ENCODE measurements at places on chromosomes 3 and 15. TPM values are rescaled to one million over a fixed set of nuclear protein-coding genes. Genes with fewer than 3 reads are reported as not detected.

Gene PYGO1
- total RNA-seq, result not detected

DNA sequence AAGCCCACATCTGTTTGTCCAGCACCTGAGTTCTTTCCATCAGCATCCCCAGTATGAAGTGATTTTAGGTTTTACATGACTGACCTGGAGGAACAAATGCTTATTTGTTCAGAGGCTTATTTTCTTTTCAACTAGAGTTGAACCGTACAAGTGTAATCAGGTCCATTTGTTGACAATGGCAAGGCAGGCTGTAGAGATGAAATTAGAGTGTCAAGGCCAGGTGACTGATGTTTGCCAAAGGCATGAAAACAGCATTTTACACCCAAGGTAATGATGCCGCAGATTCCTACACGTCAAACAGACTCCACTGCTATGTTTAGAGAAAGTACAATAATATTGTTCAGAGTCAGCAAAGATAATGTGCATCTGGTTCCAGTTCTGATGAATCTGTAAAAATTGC lies 96.5 kb downstream of the KCNAB1 start:
- no peak overlapping the region for H3K4me3 ChIP-seq
- DNase-seq, result no peak
- H3K27me3 ChIP-seq, result no peaks in the 10 kb centered on the region

GRCh38 chr3:29559741-29560465 lies 279.0 kb downstream of the RBMS3 start:
- H3K4me1 ChIP-seq, result no peaks in the 10 kb centered on the region
- H3K27me3 ChIP-seq, result no peaks in the 10 kb centered on the region
- no peak for DNase-seq
- no peaks in the 10 kb centered on the region for H3K36me3 ChIP-seq
- H3K27ac ChIP-seq, result no peak overlapping the region

- H3K27me3 ChIP-seq, result no peaks in the 10 kb centered on the region
- no peak overlapping the region for H3K4me3 ChIP-seq
- H3K36me3 ChIP-seq, result no peaks in the 10 kb centered on the region
- no peaks in the 10 kb centered on the region for H3K4me1 ChIP-seq
Measured at GRCh38 chr3:146589899-146590508, 15.1 kb downstream of the PLSCR5 start.

DNA sequence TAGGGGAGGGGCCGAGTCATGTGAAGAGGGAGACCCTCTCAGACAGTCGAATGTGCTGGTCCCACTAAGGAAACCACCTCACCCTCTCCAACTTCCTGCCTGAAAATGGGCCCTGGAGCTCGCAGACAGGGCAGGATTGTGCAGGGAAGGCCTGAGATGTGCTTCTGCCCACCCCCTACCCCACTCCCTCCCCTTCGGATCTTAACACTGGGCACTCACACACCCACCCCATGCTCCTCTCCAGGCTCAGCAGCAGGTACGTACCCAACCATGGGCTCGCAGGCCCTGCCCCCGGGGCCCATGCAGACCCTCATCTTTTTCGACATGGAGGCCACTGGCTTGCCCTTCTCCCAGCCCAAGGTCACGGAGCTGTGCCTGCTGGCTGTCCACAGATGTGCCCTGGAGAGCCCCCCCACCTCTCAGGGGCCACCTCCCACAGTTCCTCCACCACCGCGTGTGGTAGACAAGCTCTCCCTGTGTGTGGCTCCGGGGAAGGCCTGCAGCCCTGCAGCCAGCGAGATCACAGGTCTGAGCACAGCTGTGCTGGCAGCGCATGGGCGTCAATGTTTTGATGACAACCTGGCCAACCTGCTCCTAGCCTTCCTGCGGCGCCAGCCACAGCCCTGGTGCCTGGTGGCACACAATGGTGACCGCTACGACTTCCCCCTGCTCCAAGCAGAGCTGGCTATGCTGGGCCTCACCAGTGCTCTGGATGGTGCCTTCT lies 20.0 kb downstream of the ATRIP start:
- H3K27me3 ChIP-seq, result no peaks in the 10 kb centered on the region
- peaks cover 30% of the 10 kb centered on the region for H3K36me3 ChIP-seq
- peak overlapping the region; percentile 94 for H3K27ac ChIP-seq
- H3K4me3 ChIP-seq, result peak overlapping the region; percentile 78

DNA sequence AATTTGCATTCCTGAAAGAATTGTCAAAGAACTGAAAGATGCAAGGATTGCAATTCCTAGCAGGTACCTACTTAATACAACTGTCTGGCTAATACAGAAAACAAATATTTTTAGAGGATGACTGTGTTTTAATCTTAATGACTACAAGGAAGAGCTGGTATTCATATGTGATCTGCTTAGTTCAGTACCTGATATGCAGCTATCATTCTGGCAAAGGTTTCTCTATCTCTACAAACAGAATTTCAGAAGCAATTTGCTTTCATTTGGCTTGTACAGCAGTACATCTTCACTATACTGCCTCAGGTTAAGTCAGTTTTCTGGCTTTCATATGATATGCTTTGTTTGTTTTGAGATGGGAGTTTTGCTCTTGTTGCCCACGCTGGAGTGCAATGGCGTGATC lies 51.3 kb downstream of the TBL1XR1 start:
- no peaks in the 10 kb centered on the region for H3K27me3 ChIP-seq
- H3K4me3 ChIP-seq, result peak overlapping the region; percentile 79
- DNase-seq, result peak; percentile 42
- H3K36me3 ChIP-seq, result no peaks in the 10 kb centered on the region

Gene GALNT15
- not detected for total RNA-seq

DNA sequence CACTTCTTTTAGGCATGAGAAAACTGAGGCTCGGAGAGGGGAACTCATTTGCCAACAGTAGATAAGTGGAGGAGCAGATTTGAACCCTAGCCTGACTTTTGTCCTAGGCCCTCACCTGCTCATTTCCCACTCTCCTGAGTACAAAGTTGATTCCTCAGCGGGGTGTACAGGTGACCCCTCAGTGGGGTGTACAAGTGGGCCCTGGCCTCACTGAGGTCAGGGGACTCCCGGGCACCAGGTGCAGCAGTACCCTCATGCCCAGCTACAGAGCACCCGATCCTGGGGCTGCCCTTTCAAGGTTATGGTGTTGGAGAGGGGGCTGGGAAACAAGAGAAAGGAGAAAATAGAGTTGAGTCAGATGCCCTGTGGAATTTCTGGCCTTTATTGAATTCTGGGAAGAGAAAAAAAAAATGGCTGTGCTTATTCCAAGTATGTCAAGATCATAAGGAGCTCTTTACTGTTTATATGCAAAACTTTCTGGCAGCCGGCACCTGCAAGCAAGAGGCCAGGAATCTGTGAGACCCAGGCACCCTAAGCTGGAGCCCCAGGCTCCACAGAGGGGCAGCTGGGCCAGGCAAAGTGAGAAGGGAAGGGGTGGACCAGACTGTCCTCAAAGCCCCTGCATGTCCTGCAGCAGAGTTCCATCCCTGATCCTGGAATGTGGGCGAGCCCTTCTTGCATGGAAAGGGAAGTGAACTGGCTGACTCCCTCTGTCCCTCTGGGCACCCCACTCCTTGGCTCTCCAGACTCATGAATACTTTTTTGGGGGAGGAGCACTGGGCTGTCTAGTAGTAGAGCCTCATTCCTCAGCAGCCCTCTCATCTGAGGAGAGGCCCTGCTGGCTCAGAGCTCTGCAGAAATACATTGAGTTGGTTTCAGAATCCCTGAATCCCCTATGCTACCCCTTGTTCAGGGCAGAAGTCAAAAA lies 43.1 kb downstream of the AMOTL2 start:
- H3K36me3 ChIP-seq, result no peaks in the 10 kb centered on the region
- H3K4me1 ChIP-seq, result no peaks in the 10 kb centered on the region

DNA sequence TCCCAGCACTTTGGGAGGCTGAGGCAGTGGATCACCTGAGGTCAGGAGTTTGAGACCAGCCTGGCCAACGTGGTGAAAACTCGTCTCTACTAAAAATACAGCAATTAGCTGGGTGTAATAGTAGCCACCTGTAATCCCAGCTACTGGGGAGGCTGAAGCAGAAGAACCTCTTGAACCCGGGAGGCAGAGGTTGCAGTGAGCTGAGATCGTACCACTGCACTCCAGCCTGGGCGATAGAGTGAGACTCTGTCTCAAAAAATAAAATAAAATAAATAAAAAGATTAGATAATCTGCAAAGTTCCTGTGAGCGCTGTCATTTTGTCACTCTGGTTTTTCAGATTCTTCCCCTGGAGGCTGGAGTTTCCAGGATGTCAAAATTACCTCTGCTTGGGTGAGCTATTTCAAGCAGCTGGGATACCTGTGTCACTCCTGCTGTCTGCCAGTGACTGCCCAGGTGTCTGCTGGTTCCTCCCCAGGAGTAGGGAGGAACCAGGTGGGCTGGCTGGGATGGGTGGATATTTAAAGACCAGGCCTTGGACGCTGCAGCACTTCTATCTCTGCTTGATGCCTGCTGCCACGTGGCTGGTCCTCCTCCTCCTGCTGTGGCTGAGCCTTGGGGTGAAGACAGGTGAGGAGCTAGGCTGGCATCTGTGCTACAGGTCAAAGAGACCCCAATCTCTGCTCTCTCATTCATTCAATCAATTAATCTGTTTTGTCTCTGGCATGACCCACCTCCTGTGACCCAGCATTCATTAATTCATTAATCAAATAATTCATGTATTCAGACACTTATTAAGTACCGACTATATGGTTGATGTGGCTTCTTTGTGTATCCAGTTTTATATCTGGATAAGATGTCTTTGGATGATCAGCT lies 19.5 kb upstream of the MUC20 start:
- H3K4me3 ChIP-seq, result no peak overlapping the region
- no peaks in the 10 kb centered on the region for H3K4me1 ChIP-seq
- no peak for DNase-seq
- H3K27me3 ChIP-seq, result no peaks in the 10 kb centered on the region
- H3K36me3 ChIP-seq, result peaks cover 3% of the 10 kb centered on the region
- no peak overlapping the region for H3K27ac ChIP-seq

DNA sequence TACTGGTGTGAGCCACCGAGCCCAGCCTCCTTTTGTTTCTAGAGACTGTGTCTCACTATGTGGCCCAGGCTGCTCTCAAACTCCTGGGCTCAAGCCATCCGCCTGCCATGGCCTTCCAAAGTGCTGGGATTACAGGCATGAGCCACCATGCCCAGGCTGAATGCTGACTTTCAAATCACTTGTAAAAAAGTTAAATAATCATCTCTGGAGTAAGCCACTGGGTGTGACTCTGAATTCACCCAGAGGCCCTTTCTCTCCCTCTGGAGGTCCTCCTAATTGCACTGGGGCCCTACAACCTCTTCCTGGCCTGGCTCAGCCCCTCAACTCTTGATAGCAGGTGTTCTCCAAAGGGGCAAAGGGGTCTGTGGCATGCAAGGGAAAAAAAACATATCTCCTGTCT lies 54.8 kb downstream of the MEGF11 start:
- H3K4me1 ChIP-seq, result no peaks in the 10 kb centered on the region
- no peaks in the 10 kb centered on the region for H3K36me3 ChIP-seq
- H3K27me3 ChIP-seq, result no peaks in the 10 kb centered on the region
- no peak for DNase-seq

Gene RTF1
- total RNA-seq, result 51.5 TPM

DNA sequence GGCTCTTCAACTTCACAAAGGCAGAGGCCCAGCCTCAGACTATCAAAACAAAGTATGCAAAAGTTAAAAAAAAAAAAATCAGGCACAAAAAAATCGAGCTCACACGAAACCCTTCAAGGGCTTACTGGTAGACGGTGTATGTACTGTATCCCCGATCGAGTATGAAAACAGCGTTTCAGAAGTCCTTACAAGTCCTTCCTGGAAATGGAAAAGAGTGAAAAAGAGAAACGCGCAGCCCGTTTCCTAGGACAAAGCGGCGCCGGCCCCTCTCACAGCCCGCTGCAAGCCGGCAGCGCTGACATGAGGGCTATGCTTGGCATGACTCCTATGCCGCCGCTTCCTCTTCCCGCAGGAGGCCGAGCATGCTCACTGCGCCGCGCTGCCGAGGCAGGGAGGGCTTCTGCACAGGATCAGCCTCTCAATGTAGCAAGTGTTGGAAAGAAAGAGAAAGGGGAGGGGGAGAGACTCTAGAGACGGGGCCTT lies at the start of gene VGLL4:
Gene VGLL4, minus strand, starts transcription at position 311 of the 483 bp plus-strand sequence. CDS start 397 bp downstream, outside the sequence.
- peak within 1 kb of the TSS; percentile 97 for H3K4me3 ChIP-seq
- no peaks in the 10 kb centered on the region for H3K36me3 ChIP-seq
- H3K4me1 ChIP-seq, result peaks cover 27% of the 10 kb centered on the region
- no peaks in the 10 kb centered on the region for H3K27me3 ChIP-seq
- peak; percentile 43 for DNase-seq

- no peak overlapping the region for H3K27ac ChIP-seq
- no peak overlapping the region for H3K4me3 ChIP-seq
- no peak for DNase-seq
- no peaks in the 10 kb centered on the region for H3K36me3 ChIP-seq
Measured at GRCh38 chr15:79680720-79681119, 216.1 kb downstream of the MTHFS start.

Gene ESYT3
- total RNA-seq, result not detected

Gene TNNC1
- total RNA-seq, result 3.9 TPM

DNA sequence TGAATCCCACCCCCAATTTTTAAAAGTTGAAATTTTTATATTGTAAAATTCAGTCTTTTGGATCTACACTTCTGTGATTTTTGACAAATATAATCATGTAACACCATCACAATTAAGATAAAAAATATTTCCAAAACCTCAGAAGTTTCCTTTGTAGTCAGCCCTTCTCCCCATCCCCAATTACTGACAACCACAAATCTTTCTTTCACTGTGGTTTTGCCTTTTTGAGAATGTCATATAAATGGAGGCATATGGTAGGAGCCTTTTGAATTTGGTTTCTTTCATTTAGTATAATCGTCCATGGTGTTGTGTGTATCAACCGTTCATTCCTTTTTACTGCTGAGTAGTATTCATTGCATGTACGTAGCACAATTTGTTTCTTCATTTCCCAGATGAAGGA lies 7.9 kb upstream of the CILP start:
- H3K36me3 ChIP-seq, result no peaks in the 10 kb centered on the region
- no peak for DNase-seq
- no peaks in the 10 kb centered on the region for H3K27me3 ChIP-seq
- no peak overlapping the region for H3K4me3 ChIP-seq
- H3K27ac ChIP-seq, result no peak overlapping the region

Gene CHST2
- total RNA-seq, result 4.9 TPM

GRCh38 chr3:52696830-52697631 lies 8.6 kb downstream of the GLT8D1 start:
- peaks cover 67% of the 10 kb centered on the region for H3K36me3 ChIP-seq
- H3K27ac ChIP-seq, result peak overlapping the region; percentile 9
- H3K27me3 ChIP-seq, result no peaks in the 10 kb centered on the region
- no peak overlapping the region for H3K4me3 ChIP-seq
- DNase-seq, result no peak
- H3K4me1 ChIP-seq, result no peaks in the 10 kb centered on the region

DNA sequence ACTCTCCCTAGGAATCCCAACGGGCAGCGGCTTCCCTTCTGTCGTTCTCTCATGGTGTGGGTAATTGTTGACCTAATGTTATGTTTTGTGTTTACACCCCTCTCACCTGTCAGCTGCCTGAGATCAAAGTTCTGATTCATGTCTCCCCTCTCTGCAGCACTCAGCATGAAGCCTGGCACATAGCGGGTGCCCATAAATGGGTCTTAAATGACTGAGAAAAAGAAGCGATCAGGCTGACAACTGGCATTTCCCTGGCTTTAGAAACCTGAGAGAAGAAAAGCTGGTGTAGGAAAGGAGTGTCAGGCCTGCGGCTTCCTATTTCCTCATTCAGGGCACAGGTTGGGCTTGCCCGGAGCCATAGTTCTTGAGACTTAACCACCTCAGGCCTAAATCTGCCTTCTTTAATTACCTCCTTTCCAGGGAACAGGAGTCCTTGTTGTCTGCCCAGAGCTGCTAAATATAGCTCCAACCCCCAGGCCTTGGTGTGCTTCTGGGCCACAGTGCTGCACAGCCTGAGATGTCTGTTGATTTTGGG lies 31.8 kb downstream of the LPP start:
- DNase-seq, result no peak
- H3K36me3 ChIP-seq, result no peaks in the 10 kb centered on the region
- H3K4me1 ChIP-seq, result peaks cover 17% of the 10 kb centered on the region
- H3K27me3 ChIP-seq, result no peaks in the 10 kb centered on the region
- no peak overlapping the region for H3K27ac ChIP-seq

Measured in CD4-positive, CD25-positive, alpha-beta regulatory T cell (primary cell).